ENCODE measurements at places on chromosomes 7 and 10. TPM values are rescaled to one million over a fixed set of nuclear protein-coding genes. Genes with fewer than 3 reads are reported as not detected.

Gene CRHR2
- 0.19 TPM for total RNA-seq

Gene WDR11
- 11.2 TPM for total RNA-seq

Gene ZP3
- not detected for total RNA-seq

Gene PTPRN2
- 1.3 TPM for total RNA-seq

DNA sequence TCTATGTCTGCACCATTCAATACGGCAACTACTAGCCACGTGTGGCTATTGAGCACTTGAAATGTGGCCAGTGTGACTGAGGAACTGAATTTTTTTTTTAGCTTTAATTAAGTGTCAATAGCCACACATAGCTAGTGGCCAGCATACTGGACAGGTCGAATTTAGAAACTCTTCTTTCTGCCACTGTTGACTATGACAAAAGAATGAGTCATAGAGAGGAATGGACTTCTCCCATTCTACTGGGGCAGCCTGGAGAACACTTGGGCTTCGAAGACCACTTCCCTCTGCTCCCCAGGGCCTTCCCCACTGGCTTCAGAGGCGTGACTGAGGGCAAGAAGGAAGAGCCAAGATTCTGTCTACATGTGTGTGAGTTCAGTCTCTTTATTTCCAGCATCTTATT is 137.5 kb downstream of the SNX10 start:
- no peak for DNase-seq

Gene MBL2
- total RNA-seq, result not detected

GRCh38 chr10:102159051-102159597 is 6.9 kb downstream of the NOLC1 start:
- no peak for DNase-seq

DNA sequence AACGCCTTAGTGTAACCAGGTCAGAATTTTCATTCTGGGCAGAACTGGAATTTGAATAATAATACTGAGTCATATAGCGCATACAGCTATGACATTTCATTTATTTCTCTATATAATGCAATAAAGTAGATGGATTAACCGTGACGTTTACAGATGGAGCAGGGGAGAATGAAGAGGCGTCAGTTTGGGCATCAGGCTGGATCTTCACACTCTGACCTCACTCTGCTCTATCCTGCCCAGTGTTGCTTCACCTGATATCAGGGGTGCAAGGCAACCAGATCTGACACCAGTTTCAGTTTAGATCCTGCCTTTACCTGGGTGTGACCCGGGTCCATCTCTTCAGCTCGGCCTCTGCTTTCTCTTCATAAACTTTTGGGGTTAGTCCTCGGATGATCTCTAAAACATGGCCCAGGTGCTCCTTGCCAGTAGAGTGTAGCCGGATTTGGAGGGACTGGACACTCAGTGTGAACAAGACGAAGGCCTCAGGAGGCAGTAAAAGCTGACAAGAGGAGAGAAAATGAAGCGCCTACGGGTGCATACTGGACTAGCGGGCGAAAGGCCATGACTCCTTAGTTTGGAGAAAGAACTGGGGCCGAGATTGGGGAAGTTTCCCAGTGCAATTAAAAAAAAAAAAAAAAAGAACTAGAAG is 1.4 kb upstream of the ZYX start:
- no peak for DNase-seq

Gene EPDR1
- total RNA-seq, result 74.4 TPM

DNA sequence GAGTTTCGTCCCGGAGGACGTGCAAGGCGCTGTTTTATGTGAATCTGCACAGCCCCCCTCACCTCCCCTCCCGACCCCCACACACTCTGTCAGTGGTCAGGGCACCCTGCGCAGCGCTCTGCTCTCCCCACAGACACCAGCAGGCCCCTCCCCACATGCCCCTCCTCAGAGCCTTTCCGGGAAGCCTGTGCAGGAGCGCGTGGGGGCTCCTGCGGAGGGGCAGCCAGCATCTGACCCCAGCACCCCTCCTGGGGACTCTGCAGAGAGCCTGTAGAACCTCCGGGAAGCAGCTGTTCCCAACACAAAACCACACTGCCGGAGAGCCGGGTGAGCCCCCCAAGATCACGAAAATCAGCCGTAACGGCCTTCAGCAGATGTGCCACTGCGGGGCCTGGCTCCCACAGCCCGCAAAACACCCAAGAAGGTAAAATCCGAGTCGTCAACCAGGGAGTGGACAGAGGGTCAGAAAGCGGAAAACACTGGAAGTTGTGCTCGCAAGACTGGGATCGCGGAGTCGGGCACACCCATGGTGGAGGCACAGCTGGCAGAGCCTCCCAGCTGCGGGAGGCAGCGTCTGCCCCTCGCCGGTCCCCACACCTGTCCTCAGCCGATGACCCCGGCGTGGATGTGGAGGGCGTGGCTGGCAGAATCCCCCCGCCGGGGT is 53.8 kb upstream of the PDGFA start:
- no peak for DNase-seq
